ENCODE measurements at places on chromosomes 2 and 18.

GRCh38 chr2:8479298-8479697 lies 202.6 kb upstream of the ID2 start:
- DNase-seq: no peak

DNA sequence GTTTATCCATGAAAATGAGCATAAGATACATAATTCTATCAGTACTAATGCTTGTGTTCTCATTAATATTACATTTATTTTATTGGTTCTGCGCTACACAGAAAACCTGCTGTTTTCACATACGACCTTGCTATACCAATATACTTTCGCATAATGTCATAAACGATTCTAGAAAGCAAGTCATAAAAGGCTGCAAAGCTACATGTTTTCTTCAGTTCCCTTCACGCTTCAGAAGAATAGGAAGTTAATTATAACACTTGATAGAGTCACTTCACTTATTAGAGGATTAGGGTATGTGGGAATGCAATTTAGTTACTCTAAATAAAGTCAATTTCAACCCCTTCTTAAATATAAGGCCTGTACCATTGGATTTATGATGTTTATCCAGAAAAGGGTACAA lies 29.0 kb downstream of the PSME4 start:
- DNase-seq: no peak

- no peak for DNase-seq
Observed at GRCh38 chr18:14075196-14075595, 57.0 kb downstream of the ZNF519 start.

- no peak for DNase-seq
Observed at GRCh38 chr2:145919477-145919876, 1399.6 kb upstream of the ZEB2 start.

DNA sequence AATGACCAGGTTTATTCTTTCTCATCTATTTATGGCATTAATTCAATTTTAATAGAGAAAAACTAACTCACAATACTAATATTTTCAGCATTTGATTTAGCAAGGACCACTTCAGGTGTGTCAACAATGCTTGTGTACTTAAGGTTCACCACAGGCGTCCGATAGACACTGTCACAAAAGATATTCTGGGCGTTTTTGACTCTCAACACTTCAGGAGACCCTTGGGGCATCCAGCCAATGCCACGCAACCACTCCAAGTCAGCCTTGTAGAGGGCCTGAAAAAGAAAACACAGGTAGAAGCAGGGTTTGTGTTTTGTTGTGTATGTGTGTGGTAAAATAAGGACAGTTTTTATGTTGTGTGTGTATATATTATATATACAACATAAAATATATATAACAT lies 158.2 kb downstream of the NEB start:
- no peak for DNase-seq

DNA sequence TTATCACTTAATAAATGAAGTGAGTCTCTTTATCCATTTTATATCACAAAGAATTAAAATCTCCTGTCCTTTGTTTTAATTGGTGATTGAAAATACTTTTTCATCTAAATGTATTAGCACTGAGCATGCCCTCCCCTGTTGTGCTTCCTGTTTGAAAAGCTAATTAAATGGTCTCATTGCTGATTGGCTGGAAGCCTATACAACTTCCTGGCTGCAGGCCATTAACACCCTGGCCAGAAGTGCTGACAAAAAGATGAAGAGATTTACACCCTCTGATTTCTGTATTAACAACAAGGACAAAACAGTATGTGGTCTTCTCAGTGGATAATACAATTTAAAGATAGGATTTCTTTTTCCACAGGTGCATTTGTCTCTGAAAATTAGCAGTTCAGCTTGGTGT lies 548.0 kb downstream of the DCC start:
- DNase-seq: no peak

GRCh38 chr2:119649364-119649917 lies 29.6 kb upstream of the TMEM177 start:
- DNase-seq: no peak

DNA sequence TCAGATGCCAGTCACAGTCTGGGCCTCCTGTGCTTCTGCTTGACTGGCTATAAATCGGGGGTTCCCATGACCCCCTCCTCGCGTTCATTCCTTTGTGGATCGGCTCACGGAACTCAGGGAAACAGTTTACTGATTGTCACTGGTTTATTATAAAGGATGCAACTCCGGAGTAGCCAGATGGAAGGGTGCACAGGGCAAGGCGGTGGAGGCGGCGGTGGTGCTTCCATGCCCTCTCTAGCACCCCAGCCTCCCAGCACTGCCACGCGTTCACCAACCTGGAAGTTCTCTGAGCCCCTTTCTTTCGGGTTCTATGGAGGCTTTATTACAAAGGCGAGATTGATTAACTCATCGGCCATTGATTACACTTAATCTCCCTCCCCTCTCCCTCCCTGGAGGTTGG lies 15.6 kb downstream of the LPIN1 start:
- DNase-seq: no peak

GRCh38 chr18:8097399-8097798 lies 511.8 kb upstream of the RAB12 start:
- no peak for DNase-seq

GRCh38 chr2:215933151-215933550 lies 80.2 kb downstream of the MREG start:
- no peak for DNase-seq

DNA sequence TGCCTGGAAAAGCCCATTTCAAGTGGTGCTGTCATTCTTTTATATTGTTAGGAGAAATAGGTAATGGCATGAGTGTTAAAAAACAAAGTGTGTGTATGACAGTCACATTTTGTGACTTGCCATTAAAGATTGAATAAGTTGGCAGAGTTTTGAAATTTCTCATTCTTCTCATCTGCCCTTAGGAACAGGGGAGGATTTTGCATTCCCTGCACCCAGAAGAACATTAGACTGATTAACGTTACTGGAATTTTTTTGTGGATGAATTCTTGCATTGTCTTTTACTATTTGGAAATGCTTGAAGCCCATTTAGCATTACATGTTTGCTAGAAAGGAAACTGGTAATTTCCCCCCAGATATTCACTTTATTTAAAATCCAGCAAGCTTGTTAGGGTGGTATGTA lies 162.2 kb downstream of the BABAM2 start:
- DNase-seq: no peak

- DNase-seq: no peak
Observed at GRCh38 chr2:64946769-64947247, 42.4 kb upstream of the SLC1A4 start.

DNA sequence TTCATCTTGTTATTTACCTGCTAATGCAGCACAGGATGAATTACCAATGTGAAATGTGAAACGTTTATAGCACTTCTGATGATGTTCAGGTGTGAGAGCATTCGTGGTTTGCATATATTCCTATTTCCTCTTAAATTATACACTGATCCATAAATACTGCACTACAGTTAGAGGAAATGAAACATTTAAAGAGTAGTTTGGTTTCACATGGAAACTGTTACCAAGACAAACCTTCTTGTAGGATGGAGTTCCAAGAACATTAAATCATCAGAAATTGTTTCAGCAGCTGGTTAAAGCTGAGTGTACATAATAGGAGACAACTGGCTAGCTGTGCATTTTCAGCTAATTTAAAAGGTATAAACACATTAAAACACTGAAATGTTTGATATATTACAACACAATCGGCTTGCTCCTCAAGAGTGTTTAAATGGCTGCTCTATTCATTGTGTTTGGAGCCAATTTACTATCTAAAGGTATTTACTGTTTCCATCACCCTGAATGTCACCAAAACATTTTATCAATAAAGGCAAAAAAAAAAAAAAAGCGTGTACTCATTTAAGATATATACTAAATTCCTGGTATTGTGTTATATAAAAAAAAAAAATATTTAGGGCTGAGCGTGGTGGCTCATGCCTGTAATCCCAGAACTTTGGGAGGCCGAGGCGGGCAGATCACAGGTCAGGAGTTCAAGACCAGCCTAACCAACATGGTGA lies 100.6 kb downstream of the DYM start:
- DNase-seq: no peak

GRCh38 chr18:46676182-46676835 lies 19.3 kb upstream of the LOXHD1 start:
- no peak for DNase-seq

- no peak for DNase-seq
Observed at GRCh38 chr2:106899786-106900530, 14.0 kb upstream of the ST6GAL2 start.
